Astrocyte of the hippocampus (primary cell): ENCODE measurements at places on chromosomes 13 and 19.

DNA sequence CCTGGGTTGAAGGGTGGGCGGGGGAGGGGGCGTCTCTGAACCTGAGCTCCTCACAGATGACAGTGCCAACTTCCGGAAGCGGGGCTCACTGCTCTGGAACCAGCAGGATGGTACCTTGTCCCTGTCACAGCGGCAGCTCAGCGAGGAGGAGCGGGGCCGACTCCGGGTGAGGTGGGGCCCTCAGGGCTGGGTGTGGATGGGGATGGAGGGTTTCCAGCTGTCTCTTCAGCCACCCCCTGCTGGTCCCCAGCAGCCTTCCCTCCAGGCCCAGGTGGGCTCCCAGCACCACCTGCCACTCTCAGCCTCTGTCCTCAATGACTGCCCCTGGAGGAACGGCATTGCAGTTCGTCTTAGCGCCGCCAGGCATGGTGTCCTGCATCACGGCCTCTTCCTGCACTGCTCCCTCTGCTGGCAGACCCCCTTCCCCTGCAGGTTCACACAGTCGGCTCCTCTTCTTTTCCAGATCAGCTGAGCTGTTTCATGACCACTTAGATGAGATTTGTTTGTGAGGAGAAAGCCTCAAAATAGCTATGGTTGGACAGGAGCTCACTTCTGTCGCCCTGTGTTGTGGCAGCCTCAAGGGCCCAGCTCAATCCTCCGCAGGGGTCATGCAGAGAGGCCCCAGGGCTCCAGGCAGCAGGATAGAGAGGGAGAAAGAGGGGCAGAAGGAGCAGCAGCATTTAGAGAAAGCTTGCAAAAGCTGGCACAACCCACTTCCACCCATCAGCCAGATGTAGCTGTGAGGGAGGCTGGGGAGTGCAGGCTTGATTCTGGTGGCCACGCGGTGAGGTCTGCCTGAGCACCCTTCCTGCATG, 2.5 kb upstream of the GARIN5A start:
- DNase-seq, result no peak

DNA sequence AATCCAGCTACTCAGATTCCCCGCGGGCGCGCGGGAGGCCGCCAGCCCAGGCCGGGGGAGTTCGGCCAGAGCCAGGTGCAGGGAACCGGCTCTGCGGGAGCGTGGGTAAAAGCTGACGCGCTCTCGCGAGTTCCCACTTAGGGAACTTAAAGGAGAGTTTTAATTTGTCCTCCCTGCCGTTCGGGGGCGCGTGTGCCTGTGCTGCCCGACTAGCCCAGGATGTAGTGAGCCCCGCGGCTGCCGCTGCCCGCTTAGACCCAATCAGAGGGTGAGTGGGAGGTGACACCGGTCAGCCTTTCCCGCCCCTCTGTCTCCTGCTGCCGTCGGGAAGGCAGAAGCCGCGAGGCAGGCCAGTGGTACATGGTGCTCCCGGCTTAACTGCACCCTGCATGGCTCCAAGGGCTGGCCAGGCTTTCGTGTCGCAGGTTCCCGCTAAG, 36.0 kb upstream of the NEK3 start:
- DNase-seq, result peak; percentile 70

DNA sequence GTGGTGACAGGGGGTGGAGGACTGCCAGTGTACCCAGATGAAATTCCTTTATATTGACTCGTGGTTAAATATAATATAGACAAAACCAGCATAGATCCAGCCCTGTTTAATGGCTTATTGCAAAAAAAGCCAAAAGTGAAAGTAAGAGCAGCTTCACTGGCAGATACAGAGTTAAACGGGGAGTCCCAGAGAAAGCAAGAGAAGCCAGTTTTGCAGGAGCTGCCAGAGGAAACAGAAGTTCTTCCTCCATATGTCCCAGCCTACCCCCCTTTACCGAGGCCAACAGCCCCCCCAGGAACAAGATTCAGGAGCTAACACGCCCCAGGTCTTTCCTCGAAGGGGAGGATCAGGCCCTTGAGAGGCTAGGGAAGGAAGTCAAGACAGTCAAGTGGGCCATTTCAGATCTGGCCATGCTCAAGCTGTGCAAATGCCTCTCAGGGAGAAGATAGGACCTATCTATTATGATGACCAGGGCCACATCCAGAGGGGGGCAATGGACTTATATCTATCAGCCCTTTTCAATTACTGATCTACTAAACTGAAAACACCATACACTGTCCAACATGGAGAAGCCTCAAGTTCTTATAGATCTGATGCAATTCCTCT, 47.2 kb upstream of the ZNF737 start:
- no peak for DNase-seq

GRCh38 chr13:96551546-96551945, 442.7 kb downstream of the OXGR1 start:
- no peak for DNase-seq

DNA sequence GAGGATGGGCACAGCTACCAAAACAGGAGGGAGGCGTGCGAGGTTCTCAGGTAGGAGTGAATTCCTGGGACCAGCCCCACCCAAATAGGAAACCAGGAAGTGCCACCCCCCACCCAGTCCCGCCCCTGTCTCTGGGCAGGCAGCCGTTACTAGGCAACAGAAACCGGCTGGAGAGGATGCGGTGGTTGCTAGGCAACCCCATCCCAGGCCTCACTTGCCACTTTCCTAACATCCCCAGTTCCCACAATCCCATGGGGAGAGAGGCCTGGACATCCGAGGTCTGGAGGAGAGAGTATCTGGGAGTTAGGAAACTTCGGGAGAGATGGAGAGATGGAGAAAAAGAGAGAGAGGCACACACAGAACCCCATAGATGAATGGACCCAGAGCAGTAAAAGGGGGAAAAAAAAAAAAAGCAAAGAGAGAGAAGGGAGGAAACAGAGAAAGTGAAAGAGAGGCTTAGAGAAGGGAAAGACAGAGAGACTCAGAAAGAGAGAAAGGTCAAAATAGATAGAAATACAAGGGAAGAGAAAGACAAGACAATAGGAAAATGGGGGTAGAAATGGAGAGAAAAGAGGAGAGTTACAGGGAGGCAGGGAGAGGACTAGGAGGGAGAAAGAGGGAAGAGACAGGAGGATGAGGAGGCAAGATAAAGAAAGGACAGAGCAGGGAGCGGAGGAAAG, 3.8 kb downstream of the GRIK5 start:
- peak; percentile 80 for DNase-seq

DNA sequence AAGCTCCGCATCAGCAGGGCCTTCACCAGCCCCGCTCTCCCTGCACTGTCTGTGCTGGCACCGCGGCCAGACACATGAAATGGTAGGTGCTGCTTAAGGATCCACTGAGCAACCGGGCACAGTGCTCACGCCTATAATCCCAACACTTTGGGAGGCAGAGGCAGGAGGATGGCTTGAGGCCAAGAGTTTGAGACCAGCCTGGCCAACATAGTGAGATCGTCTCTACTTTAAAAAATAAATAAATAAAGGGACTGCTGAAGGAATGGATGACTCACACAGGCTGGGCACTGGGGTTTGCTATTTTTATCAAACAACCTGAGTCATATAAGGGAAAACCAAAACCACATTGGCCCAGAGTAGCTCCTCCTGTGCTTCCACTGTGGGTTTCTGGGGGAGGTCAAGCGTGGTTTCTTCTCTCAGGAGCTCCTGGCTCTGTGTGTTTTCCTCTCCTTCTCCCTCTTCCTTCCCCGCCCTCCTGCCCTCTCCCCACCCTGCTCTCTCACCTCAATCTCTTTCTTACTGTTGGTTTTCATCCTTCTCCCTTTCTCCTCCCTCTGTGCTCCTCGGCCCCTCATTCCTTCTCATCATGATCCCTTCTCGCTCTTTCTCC, 21.3 kb downstream of the VRK3 start:
- DNase-seq, result peak; percentile 94

- no peak for DNase-seq
These were observed 75.2 kb upstream of the MIR17HG start for GRCh38 chr13:91272235-91272777.

- DNase-seq, result no peak
These were observed 3.1 kb downstream of the LILRB1 start for GRCh38 chr19:54633401-54633800.

- no peak for DNase-seq
These were observed 7.5 kb downstream of the DYRK1B start for GRCh38 chr19:39826311-39826945.
